ENCODE measurements at places on chromosomes 5 and 9.
A peak's percentile ranks its signal among the peaks of the same experiment; 100 is the strongest.

- DNase-seq: peak; percentile 94
Observed at GRCh38 chr5:107672211-107673038, 1.7 kb upstream of the EFNA5 start.

GRCh38 chr5:16552666-16553343 is 64.0 kb downstream of the RETREG1 start:
- DNase-seq: peak; percentile 76

DNA sequence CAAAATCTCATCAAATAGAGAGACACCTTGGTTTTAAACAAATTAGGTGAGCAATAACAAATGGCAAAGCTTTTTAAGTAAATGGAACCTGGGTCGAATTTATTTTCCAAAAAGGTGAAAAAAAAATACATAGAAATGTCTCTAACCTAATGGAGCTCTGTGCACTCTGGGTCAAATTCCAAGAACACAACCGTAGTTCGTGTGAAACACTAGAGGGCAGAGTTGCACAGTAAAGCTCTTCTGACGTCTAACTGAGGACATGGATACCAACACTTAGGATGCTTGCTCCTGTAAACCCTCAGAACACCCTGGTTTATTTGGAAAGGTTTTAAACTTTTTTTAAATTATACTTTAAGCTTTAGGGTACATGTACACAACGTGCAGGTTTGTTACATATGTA is 18.9 kb downstream of the MARCHF11 start:
- peak; percentile 83 for DNase-seq

- no peak for DNase-seq
Observed at GRCh38 chr5:172383191-172383802, 71.0 kb downstream of the SH3PXD2B start.

DNA sequence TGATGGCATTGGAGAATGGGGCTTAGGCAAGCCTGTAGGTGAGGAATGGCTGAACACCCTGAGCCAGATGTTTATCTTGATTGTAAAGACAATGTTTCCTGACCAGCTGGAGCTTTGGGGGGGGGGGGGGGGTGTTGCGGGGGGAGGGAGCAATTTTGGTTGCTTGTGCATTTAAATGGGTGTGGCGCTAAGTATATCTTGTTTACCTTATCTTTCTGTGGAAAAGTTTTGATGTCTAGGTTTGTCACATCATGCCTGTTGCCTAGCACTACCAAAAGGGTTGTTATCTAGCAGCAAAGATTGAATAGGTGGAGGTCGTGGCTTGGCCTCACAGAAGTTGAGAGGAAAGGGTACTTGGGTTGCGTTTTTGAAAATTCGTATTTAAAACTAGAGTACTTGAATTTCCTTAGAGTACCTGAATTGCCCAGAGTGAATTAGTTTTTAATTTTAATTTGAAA is 1.3 kb downstream of the SMAD5 start:
- no peak for DNase-seq

GRCh38 chr5:116739571-116739970 is 164.9 kb upstream of the SEMA6A start:
- DNase-seq: no peak

DNA sequence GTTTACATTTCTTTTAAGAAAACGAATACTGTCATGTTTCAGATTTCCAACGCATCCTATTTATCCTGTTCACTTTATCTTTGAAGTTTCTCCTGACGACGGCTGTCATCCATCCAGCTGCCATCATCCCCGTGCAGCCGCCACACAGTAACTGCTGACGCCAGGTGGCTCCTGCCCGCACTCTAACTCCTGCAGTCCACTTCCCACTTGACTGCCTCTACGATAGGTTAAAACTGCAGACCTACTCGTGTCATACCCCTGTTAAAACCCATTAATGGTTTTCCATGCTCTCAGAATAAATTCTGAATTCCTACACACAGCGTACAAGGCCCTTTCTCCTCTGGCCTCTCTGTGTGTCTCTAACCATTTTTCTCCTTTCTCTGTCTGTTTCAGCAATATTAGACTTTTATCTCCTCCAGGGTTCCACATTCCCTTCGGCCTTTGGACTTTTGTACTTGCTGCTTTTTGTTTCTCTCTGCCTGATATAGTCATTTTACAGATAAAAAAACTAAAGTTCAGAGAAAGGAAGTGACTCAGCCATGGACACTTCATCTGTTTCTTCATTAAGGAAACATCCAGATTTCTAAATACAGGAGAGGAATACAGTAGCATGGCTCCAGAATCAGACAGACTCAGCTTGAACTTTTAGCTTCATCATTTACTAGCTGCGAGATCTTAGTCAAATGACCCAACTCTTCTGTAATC is 84.9 kb downstream of the ADAMTS12 start:
- DNase-seq: no peak

DNA sequence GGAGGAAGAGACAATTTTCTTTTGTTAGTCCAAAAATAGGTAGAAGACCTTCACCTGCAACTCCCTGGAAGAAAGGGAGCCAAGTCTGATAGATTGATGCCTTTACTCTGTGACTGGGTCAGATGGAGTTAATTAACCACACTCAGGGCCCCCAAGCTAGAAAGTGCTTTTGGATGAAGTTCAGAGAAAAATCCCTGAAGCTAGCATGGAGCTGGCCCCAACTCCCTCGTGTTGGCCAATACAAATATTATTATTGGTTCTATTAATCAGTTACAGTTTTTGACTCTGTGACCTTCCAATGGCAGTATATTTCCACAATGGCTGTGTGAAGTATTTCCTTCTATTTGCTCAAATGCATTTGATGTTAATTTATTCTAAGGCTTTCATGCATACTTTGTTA is 1753.5 kb downstream of the EFNA5 start:
- no peak for DNase-seq

GRCh38 chr9:36018891-36019720 is 17.6 kb upstream of the RECK start:
- no peak for DNase-seq
